ENCODE measurements at places on chromosomes 3 and 15.

DNA sequence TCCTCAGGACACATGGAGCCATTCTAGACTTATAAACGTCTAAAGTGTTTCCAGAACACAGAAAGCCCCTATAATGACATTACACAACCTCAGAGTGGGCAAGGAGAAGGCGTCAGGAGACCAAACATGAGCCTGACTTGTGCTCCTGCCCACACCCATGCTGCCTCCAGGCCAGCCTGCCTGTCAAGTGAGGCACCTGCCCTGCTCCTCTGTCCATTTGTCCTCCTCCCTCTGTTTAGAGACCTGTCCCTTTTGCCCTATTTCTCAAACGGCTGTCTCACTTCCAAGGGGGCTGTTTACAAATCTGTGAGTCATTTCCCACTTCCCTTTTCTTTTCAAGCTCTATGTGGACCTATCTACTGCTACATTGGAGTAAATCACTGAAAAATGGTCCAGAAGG, 21.0 kb downstream of the ZDHHC3 start:
- no peak for DNase-seq

GRCh38 chr3:173709026-173709425, 311.5 kb downstream of the NLGN1 start:
- no peak for DNase-seq

DNA sequence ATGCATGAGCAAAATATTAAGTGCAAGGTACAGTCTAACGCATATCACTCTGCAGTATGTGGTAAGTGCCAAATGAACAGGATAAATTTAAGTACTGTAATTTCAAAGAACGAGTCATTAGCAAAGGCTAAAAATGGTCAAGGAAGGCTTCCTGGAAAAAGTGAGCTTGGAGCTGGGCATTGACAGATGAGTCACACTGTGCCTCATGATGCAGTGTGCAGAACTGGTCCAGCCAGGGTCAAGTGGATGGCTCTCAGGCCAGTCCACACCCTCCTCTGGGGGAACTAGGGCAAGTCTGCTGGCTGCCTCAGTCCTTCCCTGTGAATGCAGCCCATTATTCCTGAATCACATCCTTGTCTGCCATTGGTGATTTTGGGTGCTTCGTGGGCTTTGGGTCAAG, 76.3 kb downstream of the CACNA1D start:
- no peak for DNase-seq

GRCh38 chr3:139127101-139127500, 82.4 kb upstream of the PRR23C start:
- DNase-seq, result no peak

DNA sequence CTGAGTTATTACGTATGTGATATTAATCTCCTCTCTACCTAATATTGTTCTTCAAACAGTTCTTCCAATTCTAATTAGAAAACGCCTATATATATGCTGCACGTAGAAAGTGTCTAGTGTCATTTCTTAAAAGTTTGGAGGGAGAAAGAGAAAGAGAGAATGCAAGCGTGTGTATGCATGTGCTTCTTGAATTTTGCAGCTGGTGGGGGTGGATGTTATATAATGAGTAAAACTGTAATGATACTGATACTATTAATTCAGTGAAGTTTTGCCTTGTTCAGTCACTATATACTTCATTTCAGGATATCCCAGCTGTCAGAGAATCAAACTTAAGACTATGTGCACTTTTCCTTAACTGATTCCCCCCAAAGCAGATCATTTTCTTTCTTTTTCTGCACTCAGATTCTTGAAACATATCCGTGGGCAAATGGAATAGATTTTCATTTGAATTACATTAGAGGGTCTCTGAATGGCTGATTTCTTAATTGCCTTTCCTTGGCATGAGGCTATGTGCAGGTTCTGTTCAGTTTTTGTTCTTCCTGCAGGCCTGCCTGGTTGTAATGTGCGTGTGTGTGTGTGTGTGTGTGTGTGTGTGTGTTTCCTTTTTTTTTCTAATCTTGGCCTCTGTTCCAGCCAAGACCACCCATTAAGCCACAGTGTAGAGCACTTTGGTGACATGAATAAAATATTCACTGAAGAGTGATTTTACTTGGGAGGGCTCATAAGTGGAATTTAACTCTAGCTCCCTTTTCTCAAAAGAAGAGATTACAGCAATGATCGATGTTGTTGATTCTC, 617.5 kb downstream of the RBMS3 start:
- DNase-seq, result no peak

DNA sequence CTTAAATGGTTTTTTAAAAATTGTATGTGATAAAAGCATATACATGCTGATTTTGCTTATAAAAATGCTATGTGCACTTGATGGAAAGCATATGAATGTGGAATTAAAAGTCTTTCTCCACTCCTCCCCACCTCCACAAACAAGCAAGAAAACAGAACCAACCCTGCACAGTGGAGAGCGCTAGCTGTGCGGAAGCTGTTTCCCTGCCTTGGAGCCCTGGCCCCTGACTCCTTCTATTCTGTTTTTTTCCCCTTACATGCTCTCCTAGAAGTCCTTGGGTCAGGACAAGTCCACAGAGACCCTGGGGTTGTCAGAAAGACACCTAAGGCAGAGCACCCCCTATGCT, 64.2 kb downstream of the BOC start:
- DNase-seq, result no peak

- DNase-seq, result no peak
Observed at GRCh38 chr3:51977446-51978142, 2.7 kb downstream of the ABHD14A start.

DNA sequence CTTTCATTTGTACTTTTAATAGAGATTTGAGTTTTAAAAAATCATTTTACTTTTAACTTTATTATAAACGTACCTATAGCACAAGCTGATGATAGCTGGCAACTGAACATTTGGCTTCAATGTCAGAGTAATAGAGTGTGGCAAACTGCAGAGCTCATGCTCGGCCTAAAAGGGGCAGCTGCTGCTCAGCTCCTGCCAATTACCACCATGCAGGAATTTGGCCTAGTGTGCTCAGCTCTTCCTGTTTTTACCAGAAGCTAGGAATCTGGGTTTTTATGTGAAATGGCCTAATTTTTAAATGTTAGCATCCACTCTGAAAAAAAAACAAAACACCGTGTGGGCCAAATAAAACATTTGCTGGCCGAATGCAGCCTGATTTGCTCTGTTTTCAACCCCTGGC, 1.8 kb downstream of the IFT122 start:
- DNase-seq, result no peak

- DNase-seq, result no peak
Observed at GRCh38 chr3:185508335-185508991, 9.6 kb upstream of the TMEM41A start.

- DNase-seq, result no peak
Observed at GRCh38 chr3:85835857-85836440, 877.2 kb downstream of the CADM2 start.

GRCh38 chr15:89155122-89155521, 66.3 kb downstream of the RLBP1 start:
- DNase-seq, result no peak

DNA sequence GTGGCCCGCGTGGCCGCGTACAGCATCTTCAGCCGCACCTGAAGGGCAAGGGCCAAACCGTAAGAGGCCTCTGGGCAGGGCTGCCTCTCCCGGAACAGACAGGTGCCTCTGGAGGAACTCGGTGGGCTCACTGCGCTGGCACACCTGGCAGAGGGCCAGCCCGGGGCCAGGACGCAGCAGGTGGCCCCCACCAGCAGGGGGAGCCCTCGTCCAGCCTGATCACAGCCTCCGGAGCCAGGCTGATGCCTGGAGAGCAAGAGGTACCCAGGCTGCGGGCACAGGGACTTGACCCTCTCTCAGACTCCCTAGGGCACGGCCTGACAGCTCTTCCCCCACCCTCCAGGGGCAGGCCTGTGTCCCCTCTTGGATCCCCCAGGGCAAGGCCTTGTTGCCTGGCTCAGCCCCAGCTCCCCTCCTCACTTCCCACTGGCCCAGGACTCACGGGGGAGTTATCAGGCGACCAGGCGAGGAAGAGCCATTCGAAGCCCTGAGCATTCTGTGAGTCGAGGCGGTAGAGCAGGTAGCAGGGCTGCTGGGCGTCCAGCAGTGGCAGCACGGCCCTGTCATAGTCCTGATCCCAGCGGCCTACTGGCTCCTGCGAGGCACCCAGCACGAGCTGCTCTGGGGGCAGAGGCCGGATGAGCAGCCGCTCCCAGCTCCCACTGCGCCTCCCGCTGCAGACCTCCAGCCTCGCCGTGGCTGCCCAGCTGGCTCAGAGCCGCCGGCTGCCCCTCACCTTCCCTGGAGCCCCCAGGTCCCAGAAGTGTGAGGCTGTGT, 6.2 kb upstream of the TLR9 start:
- DNase-seq, result peak; percentile 77

DNA sequence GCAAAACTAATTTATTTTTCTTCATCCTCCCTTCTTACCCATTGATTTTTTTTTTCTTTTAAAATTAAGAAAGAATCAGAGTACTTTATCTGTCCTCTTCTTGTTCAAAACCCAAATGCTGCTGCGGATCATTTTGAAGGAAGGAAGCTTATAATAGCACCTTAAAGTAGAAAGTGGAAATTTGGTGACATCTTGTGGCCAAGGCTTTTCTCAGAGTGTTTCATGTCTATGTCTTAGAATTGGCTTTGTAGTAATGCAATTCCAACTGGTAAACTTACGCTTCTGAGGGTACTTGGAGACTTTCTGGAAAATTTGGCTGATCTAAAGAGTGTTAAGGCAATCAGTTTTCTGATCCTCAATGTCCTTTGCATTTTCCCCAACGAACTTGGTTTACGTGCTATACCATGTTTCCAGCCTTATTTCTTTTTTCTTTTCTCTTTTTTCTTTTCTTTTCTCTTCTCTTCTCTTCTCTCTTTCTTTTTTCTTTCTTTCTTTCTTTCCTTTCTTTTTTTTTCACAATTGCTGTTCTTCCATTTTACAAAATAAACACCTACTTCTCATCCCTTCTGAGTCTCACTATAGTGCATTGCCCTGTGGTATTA, 30.7 kb downstream of the C3orf38 start:
- no peak for DNase-seq

DNA sequence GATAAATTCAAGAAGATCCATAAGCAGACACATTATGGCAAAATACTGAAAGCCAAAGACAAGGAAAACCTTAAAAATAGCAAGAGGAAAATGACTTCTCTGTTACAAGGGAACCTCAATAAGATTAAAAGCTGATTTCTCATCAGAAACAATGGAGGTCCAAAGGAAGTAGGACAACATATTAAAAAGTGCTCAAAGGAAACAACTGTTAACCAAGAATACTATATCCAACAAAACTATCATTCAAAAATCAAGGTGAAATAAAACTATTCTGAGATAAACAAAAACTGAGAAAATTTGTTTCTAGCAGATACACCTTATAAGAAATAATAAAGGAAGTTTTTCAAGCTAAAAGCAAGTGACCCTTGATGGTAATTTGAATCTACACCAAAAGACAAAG, 314.7 kb upstream of the ROPN1 start:
- no peak for DNase-seq

DNA sequence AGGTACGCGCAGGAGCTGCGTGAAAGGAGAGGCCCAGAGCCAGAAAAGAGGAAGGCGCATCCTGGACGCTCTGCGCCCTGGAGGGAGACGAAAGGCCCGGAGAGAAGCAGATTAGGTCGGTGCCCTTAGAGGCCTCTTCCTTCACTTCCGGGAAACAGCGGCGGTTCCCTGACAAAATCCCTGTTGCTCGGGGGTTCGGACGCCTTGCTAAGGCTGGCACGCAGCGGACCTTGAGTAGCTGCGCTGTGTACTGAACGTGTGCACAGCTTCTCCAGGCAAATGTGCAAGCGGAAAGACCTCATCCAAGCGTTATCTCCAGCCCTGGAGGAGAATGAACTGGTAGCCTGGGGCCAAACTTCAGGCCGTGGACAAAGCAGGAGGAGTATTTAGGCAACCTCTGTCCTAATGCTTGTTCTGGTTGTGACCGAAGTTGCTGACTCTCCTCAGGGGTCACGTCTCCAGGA, 3.0 kb upstream of the SOX14 start:
- no peak for DNase-seq

DNA sequence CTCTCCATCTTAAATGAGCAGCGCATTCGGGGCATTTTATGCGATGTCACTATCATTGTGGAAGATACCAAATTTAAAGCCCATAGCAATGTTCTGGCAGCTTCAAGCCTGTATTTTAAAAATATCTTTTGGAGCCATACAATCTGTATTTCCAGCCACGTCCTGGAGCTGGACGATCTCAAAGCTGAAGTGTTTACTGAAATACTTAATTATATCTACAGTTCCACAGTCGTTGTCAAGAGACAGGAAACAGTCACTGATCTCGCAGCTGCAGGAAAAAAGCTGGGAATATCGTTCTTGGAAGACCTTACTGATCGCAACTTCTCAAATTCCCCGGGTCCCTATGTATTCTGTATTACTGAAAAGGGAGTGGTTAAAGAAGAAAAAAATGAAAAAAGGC, 44.4 kb upstream of the RASA2 start:
- no peak for DNase-seq

DNA sequence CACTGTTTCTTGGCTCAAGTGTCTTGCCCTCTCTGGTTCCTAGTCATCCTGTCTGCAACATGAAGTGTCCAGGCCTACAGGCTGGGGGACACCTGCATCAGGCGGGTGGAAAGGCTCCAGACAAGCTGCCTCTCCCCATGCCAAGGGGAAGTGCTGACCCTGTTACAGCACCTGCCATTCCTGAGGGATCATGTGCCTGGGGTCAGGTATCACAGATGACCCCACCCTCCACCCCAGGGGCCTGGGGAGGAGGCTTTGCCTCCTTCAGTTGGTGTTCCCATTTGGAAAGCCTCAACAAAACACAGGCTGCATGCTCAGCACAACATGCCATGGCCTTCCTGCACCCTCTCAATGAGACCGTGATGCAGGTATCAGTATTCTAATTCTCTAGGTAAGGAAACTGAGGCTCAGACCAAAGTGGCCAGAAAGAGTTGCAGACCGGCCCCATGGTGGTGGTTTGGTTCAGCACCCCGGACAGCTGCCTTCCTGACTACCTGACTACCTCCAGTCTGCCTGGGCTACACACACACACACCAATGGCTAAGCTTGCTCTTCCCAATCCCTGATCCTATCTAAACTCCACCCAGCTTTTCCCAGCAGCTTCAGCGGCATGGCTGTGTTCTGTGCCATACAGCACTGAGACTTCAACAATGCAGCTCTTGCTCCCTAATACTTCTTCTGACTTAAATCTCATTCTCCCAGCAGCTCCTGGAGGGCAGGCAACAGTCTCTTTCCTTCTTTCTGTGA, 69.7 kb upstream of the LINGO1 start:
- DNase-seq, result no peak

GRCh38 chr3:39434574-39434973, 28.1 kb downstream of the RPSA start:
- DNase-seq, result no peak

Measured in coronary artery (tissue), 2 donors.